Hematopoietic multipotent progenitor cell treated with erythropoietin and hydrocortisone succinate and interleukin-3 and kit ligand, for 15 days (in vitro differentiated cells): ENCODE measurements at places on chromosomes 1 and 21.

- DNase-seq = no peak
These were observed 239.0 kb downstream of the PTPRU start for GRCh38 chr1:29475326-29475725.

- no peak for DNase-seq
These were observed 25.3 kb downstream of the OPTC start for GRCh38 chr1:203519053-203519840.

DNA sequence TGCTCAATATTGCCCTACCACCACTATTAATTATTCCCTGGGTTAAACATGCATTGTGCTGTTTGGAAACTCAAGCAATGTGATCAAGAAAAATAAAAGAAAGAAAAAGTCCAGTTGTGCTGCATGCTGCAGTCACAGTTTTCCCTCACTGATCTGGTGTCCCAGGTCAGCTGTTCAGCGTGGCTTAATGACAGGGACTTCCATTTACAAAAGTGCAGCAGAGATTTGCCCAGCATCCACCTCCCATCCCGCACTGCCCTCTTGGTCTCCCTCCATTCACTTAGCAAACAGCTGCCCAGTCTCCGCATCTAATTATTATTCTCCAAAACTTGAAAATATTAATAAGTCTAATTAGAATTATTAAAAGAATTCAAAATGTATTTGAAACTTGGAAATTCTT, 2.0 kb upstream of the OR2T4 start:
- no peak for DNase-seq

GRCh38 chr1:32538887-32539583, at the start of gene ZBTB8A:
ZBTB8A (plus strand) TSS chr1:32539427; CDS start chr1:32592932, 53,505 bp downstream.
- DNase-seq = no peak

GRCh38 chr1:82604524-82604923, 803.8 kb downstream of the ADGRL2 start:
- DNase-seq = no peak

GRCh38 chr1:176566004-176566975, 103.3 kb downstream of the PAPPA2 start:
- DNase-seq = no peak

DNA sequence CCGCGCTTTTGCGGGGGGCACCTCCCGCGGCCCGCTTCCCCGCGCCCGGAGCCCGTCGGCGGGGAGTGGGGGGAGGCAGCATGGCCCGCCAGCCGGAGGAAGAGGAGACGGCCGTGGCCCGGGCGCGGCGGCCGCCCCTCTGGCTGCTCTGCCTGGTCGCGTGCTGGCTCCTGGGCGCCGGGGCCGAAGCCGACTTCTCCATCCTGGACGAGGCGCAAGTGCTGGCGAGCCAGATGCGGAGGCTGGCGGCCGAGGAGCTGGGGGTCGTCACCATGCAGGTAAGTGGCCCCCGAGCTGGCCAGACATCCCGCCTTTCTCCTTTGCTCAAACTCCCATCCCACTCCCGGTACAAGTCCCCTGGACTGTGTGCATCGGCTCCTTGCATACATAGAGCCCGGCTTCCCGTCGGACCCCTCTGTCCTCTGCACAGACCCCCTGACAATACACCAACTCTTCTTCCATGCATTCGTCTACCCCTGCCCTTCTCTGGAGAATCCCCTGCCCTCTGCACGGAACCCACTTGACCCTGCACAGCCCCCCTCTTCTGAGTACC, 812 bp downstream of the CACHD1 start:
- no peak for DNase-seq

DNA sequence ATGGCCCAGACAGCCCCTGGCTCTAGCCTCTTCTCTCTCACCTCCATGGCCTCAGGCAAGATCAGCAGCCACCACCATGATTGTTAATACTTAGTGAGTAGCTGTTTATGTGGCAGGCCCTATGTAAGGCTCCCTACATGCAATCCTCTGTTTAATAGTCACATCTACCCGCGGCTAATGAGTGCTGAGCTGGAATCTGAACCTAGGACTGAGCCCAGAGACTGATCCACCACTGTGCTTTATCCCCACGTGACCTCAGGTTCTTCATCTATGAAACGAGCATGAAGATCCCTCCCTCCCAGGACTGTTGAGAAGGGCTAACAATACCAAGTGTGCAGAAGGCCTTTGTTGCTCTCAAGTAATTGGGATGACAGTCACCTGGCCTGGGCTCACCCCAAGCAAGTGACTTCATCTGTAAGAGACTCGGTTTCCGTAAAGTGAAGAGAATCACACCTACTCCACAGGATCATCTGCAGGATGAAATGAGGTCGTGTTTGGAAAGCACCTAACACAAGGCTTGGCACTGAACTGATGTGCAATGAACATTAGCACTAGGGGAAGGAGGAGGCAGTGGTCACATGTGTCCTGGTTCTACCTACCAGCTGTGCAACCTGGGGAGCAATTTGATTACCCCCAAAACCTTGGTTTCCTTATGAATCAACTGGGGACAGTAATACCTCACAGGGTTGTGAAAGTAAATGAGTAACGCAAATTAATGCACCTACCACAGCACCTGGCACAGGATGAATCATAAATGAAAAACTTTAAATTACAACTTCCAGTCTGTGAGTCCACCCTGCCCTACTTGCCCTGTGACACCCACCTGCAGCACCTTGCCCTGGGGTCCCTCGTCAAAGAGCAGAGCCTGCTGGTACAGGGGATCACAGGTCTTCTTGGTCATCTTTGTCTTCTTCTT, 37.2 kb downstream of the RIMS3 start:
- DNase-seq = no peak

DNA sequence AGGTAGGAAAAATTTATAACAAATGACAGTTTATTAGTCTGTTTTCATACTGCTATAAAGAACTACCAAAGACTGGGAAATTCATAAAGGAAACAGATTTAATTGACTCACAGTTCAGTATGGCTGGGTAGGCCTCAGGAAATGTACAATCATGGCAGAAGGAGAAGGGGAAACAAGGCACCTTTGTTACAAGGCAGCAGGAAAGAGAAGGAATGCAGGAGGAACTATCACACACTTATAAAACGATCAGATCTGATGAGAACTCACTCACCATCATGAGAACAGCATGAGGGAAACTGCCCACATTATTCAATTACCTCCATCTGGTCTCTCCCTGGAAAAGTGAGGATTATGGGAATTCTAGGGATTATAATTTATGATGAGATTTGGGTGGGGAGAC, 61.3 kb downstream of the ASB17 start:
- DNase-seq = no peak

DNA sequence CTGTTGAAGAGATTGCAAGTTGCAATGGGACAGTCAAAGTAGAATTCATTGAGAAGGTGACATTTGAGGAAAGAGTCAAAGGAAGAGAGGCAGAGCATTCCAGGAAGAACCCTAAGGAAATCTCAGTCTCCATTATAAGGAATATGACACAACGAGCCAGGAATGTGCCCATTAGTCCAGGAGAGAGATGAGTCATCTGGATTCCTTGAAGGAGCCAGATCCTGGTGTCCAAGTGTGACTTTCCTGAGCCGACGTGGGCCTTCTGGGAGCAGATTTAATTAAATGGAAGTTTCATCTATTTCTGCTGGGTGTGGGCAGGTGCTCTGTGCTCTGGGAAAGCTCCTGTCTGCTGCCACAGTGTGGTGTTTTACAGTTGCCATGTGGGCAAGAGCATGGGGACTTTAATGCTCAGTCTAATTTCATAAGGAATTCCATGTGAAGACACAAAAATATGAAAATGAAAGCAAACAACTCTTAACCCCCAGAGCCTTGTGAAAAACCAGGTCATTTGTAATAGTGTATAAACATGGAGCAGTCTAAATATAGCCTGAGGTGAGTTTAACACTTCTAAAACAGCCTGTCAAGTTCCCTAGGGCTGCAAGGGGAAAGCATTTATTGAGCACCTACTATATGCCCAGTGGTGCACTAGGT, 111.4 kb upstream of the ARTN start:
- DNase-seq = no peak

DNA sequence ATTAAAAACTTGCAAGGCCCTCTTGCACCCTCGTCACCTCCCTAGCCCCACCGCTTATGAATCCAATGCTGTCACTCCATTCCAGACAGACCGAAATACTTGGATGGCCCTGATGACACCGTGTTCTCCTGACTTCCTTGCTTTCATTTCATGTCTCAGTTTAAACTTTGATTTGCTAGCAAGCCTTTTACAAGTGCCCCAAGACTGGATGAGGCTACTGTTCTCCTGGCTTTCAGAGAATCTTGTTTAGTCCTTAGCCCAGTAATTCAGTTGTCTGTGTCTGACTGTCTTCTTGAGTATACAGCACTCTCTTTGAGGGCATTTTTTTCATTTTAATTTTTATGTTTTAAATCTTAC, 824 bp upstream of the IFI44L start:
- no peak for DNase-seq

DNA sequence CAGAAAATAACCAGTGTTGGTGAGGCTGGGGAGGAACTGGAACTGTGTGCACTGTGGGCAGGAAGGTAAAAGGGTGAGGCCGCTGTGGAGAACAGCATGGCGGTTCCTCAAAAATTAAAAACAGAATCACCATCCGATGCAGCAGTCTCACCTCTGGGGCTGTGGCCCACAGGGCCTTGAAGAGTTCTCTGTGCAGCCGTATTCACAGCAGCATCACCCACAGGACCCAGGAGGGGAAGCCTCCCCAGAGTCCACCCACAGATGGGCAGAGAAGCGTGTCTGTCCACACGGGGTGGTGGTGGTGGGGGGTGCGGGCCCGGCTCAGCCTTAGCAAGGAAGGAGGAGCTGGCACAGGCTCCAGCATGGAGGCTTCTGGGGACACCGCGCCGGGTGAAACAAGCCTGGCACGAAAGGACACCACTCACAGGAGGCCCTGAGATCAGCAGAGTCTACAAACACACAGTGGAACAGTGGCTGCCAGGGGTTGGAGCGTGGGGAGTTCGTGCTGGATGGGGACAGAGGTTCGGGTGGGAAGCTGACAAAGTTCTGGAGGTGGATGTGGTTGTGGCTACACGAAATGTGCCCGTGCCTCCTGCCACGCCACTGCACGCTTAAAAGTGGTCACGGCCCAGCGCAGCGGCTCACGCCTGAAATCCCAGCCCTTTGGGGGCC, 11.5 kb downstream of the MORN1 start:
- DNase-seq = no peak

DNA sequence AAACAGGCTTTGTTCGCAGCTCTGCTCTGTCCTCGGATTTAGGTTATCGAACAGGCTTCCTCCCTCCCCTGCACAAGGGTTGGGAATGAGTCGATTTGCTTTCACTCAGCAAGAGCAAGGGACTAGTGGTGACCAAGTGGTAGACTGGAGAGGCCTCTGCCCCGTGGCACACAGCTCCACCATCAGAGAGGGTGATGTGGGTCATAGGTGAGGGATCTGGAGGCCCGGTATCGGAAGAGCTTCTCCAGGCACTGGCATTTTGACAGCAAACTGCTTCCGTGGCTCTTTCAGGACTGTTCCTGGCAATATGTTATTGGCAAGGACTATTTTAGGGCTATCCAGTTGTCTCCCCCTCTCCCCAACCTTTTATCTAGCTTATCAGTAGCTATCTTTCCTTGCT, 3.1 kb upstream of the ELF3 start:
- DNase-seq = no peak

DNA sequence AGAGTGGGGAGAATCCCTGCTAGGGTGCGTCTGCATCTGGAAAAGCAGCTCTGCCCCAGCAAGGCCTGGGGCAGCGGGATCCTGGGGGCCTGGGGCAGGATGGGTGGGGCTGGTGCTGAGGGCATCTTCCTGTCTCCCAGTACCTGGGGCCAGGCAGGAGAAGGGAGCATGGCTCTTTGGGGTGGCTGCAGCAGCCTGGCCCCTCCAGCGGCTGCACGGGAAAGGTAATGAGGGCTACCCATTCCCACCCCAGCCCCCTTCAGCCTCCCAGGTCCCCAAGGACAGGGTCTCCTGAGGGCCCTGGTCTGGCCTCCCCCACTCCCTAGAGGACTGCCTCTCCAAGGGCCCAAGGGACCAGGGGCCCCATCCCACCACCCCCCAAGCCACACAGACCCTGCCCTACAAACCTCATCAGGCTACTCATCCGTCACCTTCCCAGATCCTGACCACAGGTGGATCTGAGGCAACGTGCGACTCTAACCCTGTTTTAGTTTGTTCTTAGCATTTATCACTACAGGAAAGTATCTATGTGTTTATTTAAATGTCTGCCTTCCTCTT, 910 bp upstream of the ANKRD65 start:
- no peak for DNase-seq

DNA sequence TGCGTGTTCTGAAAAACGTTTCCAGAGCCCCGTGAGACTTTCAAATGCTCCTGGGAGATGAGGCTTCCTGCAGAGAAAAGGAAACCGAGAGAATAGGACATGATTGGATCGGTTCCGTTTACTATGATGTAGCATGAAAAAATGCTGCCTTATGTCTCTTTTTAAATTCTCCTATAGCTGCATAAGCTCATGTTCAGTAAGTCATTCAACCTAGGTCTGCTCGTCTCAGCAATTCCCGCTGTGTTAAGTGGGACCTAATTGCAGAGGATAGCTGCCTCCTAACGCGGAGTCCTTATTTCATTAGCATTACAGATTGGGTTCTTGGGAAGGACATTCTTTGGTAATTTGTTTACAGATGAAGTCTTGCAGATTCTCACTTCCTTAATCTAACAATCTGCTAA, 165.3 kb downstream of the GALNT2 start:
- no peak for DNase-seq

DNA sequence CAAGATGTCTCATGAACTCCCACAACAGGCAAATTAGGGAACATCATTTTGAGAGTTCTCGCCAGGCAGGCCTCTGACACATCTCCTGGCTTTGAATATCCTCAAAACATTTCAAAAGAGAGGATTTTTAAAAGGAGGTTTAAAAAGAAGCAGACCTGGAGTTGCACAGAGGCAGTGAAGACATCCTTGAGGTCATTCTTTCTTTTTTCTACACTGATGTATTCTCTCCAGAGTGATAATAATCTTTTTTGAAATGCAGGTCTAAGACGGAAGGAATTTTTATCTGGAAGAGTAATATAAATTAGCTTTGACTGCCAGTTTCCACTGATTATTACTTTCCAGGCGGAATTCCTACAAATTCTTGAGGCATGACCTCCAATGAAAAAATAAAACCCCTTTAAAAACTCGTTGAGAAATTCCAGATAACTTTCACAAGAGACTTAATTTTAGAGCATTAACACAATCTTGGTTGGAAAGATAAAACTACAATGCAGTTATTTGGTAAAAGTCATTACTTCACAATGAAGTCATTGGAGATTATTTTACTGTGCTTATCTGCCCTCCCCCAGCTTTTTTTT, 125.0 kb downstream of the LYPLAL1 start:
- DNase-seq = no peak
